ENCODE measurements at places on chromosomes 3 and 15. TPM values are rescaled to one million over a fixed set of nuclear protein-coding genes. Genes with fewer than 3 reads are reported as not detected.
A peak's percentile ranks its signal among the peaks of the same experiment; 100 is the strongest.

Gene KLF15
- polyA plus RNA-seq: 16.6 TPM

Gene ASB14
- not detected for polyA plus RNA-seq

- H3K4me1 ChIP-seq: no peaks in the 10 kb centered on the region
- no peak overlapping the region for H3K4me3 ChIP-seq
- DNase-seq: no peak
- H3K27ac ChIP-seq: no peak overlapping the region
Observed at GRCh38 chr15:67331676-67332075, 77.1 kb downstream of the IQCH start.

DNA sequence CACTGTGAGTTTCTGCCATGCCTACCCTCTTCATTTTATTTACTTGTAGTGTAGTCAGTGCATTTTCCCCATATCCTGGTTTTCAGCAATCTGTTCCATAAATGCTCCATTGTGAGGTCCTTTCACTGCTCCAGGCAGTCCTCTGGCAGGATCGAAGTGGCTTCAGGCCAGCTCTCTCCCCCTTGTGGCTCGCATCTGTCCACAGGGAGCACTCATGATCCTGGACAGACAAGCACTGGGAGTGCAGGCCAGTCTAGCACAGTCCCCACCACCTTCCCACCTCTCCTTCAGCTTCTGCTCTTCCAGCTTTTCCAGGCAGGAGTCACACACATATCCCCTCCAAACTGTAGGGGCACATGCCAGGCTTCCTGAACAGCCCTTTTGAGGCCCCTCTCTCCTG is 173.6 kb downstream of the PPM1L start:
- H3K27ac ChIP-seq: no peak overlapping the region
- peak; percentile 32 for DNase-seq
- no peaks in the 10 kb centered on the region for H3K36me3 ChIP-seq

- DNase-seq: no peak
- no peak overlapping the region for H3K4me3 ChIP-seq
- no peaks in the 10 kb centered on the region for H3K4me1 ChIP-seq
- no peaks in the 10 kb centered on the region for H3K27me3 ChIP-seq
- H3K36me3 ChIP-seq: peaks cover 4% of the 10 kb centered on the region
Observed at GRCh38 chr3:17233398-17233800, 348.6 kb downstream of the PLCL2 start.
